ENCODE measurements at places on chromosomes 7 and 10. TPM values are rescaled to one million over a fixed set of nuclear protein-coding genes. Genes with fewer than 3 reads are reported as not detected.

DNA sequence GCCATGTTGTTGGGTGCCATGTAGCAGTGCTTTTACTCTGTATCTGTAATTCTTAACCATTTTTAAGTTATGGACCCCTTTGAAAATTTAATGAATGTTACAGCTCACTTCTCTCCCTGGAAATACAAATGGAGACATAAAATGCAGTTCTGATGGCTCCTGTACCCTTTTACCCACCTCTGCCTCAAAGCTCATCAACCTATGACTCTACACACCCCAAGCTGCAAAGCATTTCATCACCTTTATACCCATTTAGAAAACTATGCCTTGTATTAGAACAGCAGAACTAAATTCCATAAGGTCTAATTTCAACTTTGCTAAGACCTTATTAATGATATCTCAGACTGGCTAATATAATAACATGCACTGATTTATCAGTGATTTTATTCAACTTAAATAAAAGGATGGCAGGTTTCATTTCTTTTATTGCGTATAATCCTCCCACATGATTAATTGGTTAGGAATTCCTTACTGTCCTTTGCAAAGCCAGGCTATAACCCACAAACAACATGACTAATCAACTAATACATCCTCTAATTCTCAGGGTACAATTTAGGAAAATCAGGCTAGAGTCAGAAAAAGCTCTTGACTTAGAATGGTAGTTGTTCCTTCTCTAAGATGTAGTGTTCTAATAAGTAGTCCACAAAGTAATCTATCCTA lies 68.1 kb downstream of the CPEB3 start:
- DNase-seq, result no peak

- no peak for DNase-seq
These were observed 10.6 kb upstream of the ITGA8 start for GRCh38 chr10:15730341-15730740.

DNA sequence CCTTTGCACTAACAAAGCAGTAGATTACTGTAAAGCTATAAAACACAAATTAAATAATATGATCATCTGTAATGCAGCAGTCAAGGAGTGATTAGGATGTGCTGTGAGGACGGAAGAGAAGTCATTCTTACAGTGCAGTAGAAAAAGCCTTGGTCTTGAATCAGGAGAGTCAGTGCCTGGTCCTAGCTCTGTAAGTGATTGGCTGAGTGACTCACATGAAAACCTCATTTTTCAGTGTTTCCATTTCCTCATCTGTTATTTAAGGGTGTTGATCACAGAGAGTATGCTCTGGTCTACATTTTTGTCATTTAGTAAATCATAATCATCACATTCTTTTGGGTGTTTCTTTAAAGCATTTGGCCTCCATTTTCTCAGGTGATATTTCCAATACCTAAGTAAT lies 717.8 kb downstream of the LRMDA start:
- no peak for DNase-seq

DNA sequence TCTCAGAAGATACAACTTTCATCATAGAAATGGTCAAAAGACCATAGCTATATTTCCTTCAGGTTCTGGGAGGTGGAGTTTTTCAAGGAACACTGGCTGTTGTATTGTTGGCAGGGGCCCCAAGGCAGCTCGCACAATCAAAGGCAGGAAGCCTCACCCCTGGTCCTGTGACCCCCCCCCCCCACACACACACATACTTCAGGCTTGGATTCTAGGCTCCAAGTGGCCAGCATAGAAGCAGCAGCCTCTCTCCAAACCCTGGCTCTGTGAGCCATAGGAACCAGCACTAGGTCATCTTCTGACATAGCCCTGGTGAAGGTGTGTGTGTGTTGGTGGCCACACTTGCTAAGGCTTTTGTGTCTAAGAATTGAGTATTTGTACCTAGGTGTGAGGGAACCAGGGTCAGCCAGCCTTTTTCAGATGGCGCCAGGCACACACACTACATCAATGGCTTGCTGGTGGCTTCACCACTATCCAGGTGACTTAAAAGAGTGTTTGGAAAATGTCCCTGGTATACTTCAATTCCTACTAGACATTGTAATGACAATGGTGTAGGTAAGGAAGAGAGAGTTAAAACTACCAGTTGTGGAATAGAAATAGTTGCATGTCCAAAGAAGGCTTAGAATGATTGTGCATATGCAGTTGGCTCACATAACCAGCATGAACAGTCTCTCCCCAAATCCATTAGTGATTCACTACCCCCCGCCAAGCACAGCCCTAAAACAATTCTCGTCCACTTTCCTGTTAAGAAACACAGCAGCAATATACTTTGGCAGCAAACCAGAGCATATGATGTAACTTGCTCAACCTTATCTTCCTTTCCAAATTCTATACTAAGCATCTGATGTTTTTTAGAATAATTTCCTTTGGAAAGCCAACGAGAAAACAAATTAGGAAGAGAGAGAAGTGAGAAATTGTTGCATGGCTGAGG lies 91.3 kb downstream of the AVL9 start:
- DNase-seq, result no peak

DNA sequence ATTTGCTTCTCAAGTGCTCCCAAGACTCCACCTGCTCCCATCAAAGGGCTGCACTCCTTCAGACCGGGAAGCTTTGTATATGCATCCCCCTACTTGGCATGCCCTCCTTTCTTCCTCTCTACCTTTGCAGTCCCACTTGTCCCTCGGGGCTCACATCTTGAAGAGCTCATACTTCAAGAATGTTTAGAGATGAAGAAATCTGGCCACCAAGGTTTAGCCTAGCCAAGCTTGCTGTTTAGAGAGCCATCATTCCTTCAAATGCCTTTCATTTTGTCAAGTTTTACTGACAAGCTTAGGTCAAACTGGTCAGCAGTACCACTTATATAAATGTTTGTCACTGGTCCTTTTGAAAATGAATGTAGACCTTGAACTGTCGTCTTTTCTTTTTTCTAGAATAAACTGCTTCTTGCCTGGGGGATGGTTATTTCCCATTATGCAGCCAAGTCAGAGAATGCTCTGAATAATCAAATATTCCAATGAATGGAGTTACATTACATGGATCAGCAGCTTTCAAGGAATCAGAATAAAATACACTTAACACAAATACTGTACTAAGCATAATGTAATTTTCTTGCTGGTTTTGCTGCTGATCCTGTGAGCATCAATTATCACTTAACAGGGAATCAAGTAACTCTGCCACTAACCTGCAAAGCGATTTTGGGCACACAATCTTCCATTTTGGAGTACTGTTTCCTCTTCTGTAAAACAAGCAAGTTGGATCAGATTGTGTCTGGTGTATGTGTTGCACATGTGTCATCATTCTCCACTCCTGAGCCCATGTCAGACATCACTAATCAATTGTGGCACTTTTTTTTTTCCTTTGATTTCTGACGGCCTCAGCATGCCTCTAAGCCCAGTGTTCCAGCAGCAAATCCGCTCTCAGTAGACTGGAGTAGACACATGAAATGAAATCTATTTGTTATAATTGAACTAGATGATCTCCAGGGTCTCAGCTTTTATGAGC lies 357.9 kb downstream of the PTEN start:
- DNase-seq, result no peak

DNA sequence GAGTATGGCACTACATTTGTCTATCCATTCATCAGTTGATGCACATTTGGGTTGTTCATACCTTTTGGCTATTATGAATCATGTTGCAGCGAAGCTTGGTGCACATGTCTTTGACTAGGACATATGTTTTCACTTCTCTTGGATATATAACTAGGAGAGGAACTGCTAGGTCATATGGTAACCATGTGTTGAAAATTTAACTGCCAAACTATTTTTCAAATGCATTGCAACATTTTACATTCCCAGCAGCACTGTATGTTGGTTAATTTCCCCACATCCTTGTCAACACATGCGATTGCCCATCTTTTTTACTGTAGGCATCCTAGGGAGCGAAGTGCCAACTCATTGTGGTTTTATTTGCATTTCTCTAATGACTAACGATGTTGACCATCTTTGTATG lies 183.4 kb downstream of the PRKCQ start:
- DNase-seq, result no peak

DNA sequence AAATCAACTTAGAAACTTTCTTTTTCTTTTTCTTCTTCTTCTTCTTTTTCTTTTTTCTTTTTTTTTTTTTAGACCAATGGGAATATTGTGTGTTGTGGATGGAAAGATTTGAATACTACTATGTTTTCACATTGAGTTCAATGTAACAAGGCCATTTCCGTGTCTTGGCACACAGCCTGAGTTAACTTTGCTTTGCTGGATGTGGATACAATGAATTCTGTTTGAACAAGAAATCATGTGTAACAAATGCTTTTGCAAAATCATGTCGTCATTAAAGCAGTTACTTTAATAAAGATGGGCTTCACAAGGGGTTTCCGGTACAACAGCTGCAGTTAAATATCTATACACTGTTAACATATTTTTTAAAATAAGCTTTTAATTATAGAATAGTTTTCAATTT lies 13.5 kb upstream of the ENTPD1 start:
- no peak for DNase-seq

- DNase-seq, result no peak
These were observed 60.6 kb upstream of the SHH start for GRCh38 chr7:155872678-155873369.

DNA sequence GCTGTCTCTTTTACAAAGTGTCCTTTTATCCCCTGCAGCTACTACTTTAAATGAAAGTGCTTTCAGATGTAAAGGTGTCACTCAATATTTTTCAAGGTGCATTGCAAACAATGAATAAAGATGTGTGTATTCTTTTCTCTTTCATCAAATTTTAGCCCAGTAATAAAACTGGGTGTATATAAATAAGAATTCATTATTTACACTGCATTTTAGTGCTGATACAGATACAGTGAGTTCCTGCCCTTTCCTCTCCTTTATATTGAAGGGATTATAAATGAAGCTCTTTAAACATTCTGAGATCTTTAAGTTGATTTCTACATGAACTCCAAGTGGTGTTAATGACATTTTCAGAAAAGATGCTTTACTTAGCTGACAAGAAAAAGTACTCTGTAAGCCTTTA lies 517.5 kb downstream of the PHTF2 start:
- no peak for DNase-seq

- DNase-seq, result peak; percentile 67
These were observed 1.1 kb downstream of the HNRNPA2B1 start for GRCh38 chr7:26199301-26200037.

GRCh38 chr7:31550432-31550831 lies 36.5 kb downstream of the ITPRID1 start:
- no peak for DNase-seq

DNA sequence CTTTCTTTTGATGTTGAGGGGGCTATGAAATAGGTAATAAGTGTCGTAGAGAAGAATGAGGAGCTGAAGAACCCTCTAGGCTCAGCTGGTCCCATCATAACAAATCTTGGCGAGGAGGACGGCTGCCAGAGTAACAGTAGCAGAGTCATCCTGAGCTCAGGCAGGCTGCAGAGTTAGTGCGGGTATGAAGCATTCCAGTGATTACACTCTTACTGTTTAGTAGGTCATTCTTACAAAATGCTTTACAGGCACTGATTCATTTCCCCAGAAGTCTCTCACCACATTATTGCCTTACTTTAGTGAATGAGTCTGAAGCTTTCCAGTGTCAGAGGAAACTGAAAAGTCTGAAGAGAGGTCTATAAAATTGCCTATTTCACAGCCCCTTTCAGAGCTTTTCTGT lies 43.9 kb upstream of the GPR158 start:
- DNase-seq, result no peak

- DNase-seq, result no peak
These were observed 82.8 kb upstream of the C7orf33 start for GRCh38 chr7:148507787-148508186.

GRCh38 chr10:26528715-26529393 lies 90.7 kb downstream of the APBB1IP start:
- DNase-seq, result no peak

GRCh38 chr10:22750131-22750530 lies 35.8 kb upstream of the PIP4K2A start:
- no peak for DNase-seq

DNA sequence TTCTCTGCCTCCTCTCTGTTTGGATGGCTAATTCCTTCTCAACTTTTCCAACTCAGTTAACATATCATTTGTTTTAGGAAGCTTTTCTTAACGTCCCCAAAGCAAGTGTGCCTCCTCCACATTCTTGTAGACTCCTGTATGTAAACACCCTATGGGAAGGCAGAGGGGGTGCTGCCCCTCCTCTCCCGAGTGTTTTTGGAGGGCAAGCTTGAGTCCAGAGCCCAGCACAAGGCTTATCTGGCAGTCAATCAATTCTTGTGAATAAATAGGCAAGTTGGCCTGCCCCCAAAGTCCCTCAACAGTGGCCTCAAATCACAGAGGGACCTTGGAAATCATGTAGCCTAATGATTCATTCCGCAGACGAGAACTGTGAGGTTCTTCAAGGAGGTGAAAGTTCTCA lies 305.6 kb downstream of the RPS24 start:
- no peak for DNase-seq

GRCh38 chr10:102675666-102676533 lies 31.6 kb downstream of the TRIM8 start:
- DNase-seq, result no peak

GRCh38 chr7:13407911-13408310 lies 581.6 kb downstream of the ETV1 start:
- DNase-seq, result no peak

DNA sequence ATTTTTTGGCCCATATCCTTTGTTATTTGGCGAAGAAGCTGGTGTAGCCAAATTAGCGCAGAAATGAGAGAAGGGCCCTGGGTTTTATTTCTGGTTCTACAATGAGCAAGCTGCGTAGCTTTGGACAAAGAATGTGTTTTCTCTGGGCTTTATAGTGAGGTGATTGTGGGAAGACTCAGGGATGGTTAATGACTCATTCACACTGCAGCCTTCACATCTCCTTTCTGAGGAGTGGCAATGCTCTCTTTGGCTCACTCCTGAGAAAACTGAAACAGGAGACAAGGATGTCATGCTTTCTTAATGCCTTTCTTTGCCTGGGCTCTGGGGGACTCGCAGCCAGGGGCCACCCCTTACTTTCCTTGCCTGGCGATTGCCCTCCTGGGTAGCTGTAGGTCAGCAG lies 271.0 kb upstream of the PODXL start:
- DNase-seq, result no peak

GRCh38 chr10:131944976-131945695 lies 36.6 kb downstream of the BNIP3 start:
- DNase-seq, result no peak

- DNase-seq, result no peak
These were observed 483 bp downstream of the GDF10 start for GRCh38 chr10:47300429-47300931.

Gene NKX2-3
- polyA plus RNA-seq, result not detected

Gene PNLIPRP3
- not detected for polyA plus RNA-seq

Gene PPA1
- polyA plus RNA-seq, result 98.3 TPM

Gene PPP1R17
- not detected for polyA plus RNA-seq

Gene VIPR2
- 3.7 TPM for polyA plus RNA-seq

Gene SLC26A3
- 0.17 TPM for polyA plus RNA-seq

All from left renal cortex interstitium (tissue), 4 donors.